Activated CD8-positive, alpha-beta memory T cell treated with anti-CD3 and anti-CD28 coated beads, Interleukin-2, amount 50 U/mL, for 48 hours (primary cell): ENCODE measurements at places on chromosomes 7 and 10.

DNA sequence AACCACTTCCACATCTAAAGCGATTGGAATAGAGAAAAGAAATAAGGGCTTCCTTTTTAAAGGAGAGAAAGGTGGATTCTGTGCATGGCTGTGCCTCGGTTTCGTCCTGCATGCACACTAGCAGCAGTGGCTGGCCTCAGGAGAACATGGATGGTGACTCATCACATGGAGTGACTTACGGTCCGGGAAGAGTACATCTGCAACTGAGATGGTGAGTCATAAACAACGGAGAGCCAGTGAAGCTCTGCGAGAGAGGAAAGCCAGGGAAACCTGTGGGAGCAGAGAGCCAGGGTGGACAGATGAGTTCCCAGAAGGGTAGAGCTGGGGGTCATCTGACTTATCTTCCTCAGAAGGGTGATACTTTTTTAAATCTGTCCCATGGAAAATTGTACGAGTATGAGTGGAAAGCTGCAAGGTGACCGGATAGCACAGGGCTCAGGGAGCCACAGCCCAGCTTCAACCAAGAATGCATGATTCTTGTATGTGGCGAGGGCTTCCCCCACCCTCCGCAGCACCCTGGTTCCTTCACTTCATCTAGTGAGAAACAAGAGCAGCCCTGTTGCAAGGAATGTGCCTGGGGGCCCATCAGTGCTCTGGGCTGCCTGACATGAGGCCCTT is 259.1 kb downstream of the KLF6 start:
- DNase-seq, result no peak

GRCh38 chr7:33233659-33234058 is 104.3 kb downstream of the BBS9 start:
- DNase-seq, result no peak

- DNase-seq, result no peak
Measured at GRCh38 chr7:65832281-65832680, 40.6 kb upstream of the VKORC1L1 start.

GRCh38 chr7:132112657-132113056 is 463.6 kb downstream of the PLXNA4 start:
- no peak for DNase-seq

DNA sequence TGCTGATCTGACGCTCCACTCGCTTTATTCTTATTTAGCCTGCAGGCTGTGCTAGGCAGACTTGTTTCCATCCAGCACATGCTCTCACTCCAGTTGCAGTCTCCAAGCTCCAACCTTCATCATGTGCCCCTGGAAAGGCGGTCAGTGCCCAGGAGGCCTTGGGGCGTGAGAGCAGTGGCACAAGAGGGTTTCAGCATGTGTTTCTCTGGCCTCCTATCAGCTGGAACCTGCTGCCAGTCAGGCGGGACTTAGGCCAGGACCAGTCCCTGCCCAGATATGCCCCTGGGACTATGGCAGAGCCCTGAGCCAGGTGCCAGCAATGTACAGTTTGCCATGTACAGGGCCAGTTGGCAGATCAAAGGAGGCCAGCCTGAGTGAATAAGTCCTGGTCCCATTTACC is 330.2 kb upstream of the FZD1 start:
- DNase-seq, result no peak

- no peak for DNase-seq
Measured at GRCh38 chr10:53699231-53699630, 926.6 kb upstream of the MBL2 start.

- DNase-seq, result no peak
Measured at GRCh38 chr10:4672201-4672600, 153.8 kb upstream of the AKR1E2 start.

GRCh38 chr10:65628493-65629139 is 1297.2 kb upstream of the LRRTM3 start:
- DNase-seq, result no peak

DNA sequence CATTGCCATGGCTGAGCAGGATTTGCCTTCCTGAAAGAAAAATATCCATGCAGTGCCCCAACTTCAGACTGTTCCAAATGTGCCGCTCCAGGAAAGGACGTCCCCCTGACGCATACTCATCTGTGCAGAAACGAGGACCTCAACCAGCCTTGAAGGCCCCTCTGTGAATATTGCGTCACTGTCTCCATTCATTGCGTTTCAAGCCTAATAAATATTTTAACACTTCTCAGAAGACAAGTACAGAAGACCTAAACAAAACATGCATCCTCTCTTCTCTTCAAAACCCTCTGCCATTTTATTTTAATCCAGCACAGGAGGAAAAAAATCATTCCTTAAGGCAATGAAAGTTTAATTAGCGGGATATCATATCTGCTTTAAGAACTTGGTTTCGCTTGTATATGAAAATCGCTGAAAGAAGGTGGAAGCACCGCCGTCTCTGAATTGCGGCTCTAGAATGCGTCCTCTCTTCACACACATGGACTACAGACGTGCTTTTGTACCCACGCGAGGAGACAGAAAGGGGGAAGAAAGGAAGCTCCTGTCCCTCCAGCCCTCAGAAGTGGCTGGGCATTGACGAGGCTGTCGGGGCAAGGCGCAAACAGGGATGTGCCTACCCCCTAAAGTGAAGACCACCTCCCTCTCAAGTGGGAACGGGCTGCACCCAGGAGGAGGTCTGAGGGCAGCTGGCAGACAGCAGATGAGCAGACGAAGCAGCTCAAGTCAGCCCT is 36.8 kb downstream of the RGS10 start:
- no peak for DNase-seq

- DNase-seq, result no peak
Measured at GRCh38 chr7:103379270-103379975, 32.0 kb downstream of the PSMC2 start.

DNA sequence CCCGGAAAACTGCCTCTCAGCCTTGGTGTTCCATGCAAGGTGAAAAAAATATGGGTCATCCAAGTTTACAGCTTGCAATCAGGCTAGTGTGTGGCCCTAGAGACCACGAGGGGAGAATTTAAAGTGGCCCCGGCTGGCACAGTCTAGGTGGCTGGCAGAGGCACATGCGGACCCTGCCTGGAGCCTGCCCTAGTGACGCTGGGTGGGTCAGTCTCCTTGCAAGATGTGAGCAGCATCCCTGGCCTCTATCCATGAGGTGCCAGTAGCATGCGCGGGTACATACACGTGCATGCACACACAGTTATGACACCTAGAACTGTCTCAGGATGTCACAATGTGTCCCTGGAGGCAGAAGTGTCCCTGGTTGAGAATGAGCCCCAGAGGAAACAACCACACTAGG is 22.4 kb upstream of the ZNF716 start:
- DNase-seq, result no peak

- DNase-seq, result no peak
Measured at GRCh38 chr10:5720182-5720581, 35.5 kb downstream of the TASOR2 start.

DNA sequence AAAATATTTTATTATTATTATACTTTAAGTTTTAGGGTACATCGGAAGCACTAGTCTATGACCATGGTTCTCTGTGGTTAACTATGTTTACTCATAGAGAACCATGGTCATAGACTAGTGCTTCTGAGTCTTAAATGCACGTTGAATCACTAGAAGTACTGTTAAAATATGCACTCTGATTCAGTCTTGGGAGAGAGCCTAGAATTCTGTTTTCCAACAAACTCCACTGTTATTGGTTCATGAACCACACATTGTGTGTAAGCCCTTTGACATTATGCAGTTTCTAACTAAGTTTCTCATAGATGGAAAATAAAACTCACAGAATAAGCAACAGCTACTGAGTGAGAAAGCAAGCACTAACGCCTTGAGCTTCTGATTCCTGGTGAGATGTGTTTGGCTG is 1120.6 kb downstream of the SORCS1 start:
- no peak for DNase-seq

DNA sequence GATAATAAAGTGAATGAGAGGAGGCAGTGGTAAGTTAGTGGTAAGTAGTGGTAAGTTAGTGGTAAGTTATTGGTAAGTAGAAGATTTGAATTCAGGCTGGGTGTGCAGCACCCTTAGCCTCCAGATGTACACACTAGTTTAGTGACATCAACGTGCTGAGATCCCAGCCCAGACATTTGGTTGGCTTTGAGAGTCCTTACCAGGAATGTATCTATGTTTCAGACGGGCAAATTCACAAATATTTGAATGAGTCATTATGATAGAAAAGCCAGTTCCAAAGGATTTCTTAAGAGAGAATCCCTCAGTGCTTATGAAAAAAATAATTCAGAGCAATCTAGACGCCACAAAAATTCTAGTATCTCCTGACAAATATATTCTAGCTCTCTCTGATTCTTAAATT is 70.0 kb downstream of the ARL4A start:
- no peak for DNase-seq

- DNase-seq, result no peak
Measured at GRCh38 chr10:3397231-3397630, 224.6 kb upstream of the PITRM1 start.

DNA sequence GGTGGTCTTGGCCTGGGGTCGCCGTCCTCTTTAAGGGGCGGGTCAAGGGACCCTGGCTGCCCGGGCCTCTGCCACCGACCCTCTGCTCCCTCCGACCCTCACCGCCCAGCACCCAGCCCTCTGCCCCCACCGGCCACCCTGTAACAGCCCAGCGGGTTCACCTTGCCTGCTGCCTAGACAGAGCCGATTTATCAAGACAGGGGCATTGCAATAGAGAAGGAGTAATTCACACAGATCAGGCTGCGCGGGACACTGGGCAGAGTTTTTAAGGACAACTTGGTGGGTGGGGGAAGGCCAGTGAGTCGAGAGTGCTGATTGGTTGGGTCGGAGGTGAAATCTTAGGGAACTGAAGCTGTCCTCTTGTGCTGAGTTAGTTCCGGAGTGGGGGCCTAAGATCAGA is 779 bp upstream of the ADCK2 start:
- DNase-seq, result no peak

- no peak for DNase-seq
Measured at GRCh38 chr7:761631-762030, 34.5 kb upstream of the PRKAR1B start.

GRCh38 chr10:97865488-97865887 is 15.8 kb downstream of the GOLGA7B start:
- no peak for DNase-seq

GRCh38 chr7:92875173-92875572 is 38.8 kb upstream of the CDK6 start:
- DNase-seq, result no peak

- DNase-seq, result no peak
Measured at GRCh38 chr10:123645615-123646014, 20.5 kb upstream of the GPR26 start.

DNA sequence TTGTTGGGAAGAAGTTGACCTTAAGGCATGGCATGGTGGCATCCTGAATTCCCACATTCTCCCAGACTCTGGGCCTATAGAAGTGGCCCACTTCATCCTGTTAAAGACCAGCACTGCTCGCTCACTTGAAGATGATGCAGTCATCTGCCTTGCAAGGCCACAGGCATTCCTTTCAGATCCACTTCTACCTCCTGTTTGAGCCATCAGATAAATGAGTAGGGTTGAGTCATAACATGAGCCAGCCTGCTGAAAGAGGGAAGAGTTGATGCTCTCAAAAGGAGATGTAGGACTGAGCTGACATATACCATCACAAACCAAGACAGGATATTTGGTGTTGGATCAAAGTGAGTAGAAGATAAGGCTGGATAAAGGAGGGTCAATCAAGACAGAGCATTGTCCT is 1.5 kb upstream of the EBLN1 start:
- no peak for DNase-seq

GRCh38 chr10:117351996-117352395 is 23.2 kb downstream of the PDZD8 start:
- DNase-seq, result no peak

DNA sequence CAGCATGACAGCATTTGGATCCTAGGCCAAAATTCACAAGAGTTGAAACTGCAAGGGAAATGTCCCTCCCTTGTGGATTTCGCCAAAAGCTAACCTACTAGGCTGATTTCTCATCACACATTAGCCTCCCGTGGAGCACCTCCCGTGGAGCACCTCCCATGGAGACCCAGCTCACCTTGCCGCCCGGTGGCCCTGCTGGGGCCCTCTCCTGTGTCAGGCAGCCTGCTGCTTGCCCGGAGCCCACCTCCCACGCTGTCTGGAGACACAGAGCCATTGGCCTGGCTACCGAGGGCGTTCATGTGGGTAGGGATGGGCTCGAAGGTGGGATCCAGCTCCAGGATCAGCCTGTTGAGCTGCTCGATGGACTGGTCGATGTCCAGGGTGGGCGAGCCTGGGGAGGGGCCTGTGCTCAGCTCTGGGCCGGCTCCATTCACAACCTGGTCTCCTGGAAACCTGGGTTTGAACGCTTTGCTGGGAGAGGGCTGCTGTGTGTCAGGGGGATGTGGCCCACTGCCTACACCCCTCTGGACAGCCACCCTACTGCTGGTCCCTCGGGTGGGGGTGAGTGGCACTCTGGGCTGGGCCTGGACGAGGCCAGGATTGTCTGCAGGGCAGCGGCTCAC is 213.6 kb downstream of the TNS3 start:
- no peak for DNase-seq

GRCh38 chr10:131130025-131130424 is 181.5 kb downstream of the TCERG1L start:
- DNase-seq, result no peak

GRCh38 chr7:76232698-76233097 is 31.0 kb downstream of the SRRM3 start:
- no peak for DNase-seq

DNA sequence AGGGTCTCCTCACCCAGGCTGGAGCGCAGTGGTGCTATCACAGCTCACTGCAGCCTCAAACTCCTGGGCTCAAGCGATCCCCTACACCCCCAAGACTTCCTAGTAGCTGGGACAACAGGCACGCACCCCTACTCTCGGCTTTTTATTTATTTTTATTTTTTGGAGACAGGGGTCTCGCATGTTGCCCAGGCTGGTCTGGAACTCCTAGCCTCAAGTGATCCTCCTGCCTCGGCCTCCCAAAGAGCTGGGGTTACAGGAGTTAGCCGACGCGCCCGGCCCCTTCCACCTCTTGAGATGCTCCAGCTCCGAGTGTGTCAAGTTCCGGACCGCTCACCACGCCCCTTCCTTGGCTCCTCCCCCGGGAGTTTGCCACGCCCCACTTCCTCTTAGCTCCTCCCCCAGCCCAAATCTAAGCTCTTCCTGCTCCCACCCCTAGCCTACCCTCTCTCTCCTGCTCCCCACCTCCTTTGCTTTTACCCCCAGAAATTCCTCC is 6.3 kb downstream of the NAT16 start:
- peak; percentile 90 for DNase-seq

- DNase-seq, result no peak
Measured at GRCh38 chr10:16792675-16793074, 24.5 kb downstream of the RSU1 start.
